ENCODE measurements at places on chromosomes 4 and X.

DNA sequence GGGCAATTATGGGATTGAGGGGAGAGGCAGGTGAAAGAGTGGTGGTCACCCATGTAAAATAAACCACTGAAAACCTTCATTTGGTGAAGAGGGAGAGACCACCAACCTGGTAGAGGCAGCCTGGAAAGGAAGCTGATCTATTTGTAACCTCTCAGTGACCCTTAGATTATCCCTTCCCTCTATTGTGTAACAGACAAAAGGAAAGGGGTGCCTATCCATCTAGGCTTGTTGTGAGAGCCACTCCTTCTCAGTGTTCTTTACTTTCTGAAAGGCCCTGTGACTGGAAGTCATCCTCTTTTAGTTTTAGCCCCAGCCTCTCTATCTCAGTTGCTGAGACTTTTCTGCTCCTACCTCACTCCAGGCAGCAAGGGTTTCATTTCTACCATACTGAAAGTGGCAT is 142.4 kb downstream of the TMEM164 start:
- no peak for DNase-seq

GRCh38 chr4:126065016-126065415 is 750.3 kb downstream of the FAT4 start:
- no peak for DNase-seq

- no peak for DNase-seq
Observed at GRCh38 chr4:11741190-11741652, 312.5 kb upstream of the HS3ST1 start.

DNA sequence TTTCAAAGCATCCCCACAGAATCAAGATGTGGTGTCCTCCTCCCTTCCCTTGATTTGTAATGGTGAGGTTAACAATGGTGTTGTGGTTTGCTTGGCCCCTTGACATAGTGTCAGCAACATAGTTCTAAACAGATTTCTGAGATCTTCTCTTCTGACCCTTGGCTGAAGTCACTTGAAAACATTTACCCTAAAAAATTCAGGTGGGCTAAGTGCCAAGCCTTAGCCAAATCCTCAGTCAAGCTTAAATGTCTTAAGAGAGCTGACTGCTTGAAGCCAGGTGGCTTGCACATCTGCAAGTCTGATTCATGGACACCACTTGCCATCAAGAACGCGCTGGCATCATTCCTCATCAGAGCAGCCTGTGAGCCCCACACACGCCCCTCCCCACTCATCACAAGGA is 173.2 kb downstream of the MGST2 start:
- no peak for DNase-seq

GRCh38 chr4:145623831-145624230 is 4.6 kb downstream of the MMAA start:
- DNase-seq = no peak

GRCh38 chrX:4239650-4240540 is 526.4 kb upstream of the PRKX start:
- DNase-seq = no peak

GRCh38 chrX:23819385-23820234 is 36.6 kb downstream of the SAT1 start:
- no peak for DNase-seq

DNA sequence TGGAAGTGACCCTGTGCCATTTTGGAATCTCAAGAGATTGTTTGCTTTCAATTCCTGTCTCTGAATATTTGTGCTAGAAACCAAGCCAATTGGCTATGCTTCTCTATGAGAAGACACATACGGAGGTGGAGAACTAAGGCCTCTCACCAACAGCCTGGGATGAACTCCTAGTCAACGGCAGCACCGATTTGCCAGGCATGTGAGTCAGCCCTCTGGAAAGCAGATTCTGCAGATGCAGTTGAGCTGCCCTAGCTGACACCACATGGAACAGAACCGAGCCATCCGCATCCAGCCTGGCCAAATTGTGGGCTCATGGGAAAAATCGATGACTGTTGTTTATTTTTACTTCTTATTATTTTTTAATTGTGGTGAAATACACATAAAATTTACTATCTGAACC is 58.2 kb upstream of the WDFY3 start:
- no peak for DNase-seq

DNA sequence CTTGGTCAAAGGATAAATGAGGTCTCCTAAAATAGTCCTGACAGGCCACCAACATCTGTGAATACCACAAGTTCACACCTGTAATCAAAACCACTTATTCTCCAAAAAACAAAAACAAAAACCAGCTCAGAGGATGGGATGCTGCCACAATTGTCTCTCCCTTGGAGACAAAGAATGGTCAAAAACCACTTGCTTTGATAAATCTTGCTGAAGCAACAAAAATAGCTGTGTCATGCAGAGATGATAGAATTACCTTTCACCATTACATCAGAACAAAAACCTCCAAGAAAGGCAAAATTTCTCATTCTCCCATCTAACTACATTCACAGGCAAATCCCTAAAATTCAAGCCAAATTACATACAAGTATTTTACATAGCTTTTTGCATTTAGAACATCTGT is 180.4 kb downstream of the MAML3 start:
- no peak for DNase-seq

DNA sequence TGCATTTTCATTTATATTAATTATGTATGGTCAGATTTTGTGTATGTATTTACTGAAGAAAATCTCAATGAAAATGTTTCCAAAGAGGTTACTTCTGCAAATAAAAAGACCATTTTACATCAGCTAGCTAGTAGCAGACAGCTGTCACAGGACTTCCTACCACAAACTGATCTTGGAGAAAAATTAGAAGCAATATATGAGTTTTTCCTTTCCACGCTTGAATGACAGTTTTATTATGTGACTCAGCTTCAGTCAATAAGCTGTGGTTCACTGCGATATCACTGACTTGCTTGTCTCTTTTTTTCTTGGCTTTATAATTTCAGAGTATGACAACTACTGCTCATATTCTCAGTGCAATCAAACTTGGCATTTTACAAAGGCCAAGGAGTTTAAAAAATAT is 787.4 kb upstream of the GALNTL6 start:
- no peak for DNase-seq

- DNase-seq = no peak
Observed at GRCh38 chrX:9873952-9874351, 87.7 kb downstream of the SHROOM2 start.

DNA sequence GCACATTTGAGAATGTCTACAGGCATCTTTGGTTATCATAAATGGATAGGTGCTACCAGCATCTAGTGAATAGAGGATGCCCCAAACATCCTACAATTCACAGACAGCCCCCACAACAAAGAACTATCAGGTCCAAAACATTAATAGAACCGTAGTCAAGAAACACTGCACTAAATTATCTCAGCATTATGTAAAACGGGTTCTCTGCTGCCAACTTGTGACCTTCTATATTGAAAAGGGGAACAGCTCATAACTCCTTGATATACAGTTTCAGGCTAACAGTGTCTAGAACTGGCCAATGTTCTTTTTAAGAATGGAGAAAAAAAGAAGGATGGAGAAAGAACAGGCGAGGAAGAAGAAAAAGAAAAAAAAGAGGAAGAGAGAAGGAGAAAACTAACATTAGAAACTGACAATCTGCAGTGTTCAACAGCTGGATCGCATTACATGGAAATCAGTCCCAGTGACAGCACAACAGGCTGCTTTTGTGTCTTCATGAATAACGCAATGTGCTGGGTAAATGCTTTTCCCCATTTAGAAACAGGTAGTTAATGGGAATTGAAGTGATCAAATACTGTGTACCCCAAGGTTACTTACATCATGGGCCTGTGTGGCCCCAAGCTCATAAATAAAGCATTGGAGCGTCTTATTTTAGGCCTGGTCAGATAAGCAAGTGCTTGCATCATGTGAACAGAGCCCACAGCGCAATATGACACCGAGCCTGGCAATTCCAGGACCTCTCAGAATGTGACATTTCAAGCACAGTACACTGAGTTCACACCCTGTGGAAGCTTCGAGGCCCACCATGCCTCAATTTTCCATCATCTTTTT is 339.5 kb downstream of the DHX15 start:
- no peak for DNase-seq

GRCh38 chr4:46390355-46391058 is 579 bp upstream of the GABRA2 start:
- DNase-seq = no peak

- no peak for DNase-seq
Observed at GRCh38 chrX:12013211-12013618, 125.1 kb upstream of the FRMPD4 start.

- no peak for DNase-seq
Observed at GRCh38 chr4:182380771-182381181, 137.6 kb downstream of the TENM3 start.

- no peak for DNase-seq
Observed at GRCh38 chr4:166658585-166658984, 575.7 kb downstream of the SPOCK3 start.

DNA sequence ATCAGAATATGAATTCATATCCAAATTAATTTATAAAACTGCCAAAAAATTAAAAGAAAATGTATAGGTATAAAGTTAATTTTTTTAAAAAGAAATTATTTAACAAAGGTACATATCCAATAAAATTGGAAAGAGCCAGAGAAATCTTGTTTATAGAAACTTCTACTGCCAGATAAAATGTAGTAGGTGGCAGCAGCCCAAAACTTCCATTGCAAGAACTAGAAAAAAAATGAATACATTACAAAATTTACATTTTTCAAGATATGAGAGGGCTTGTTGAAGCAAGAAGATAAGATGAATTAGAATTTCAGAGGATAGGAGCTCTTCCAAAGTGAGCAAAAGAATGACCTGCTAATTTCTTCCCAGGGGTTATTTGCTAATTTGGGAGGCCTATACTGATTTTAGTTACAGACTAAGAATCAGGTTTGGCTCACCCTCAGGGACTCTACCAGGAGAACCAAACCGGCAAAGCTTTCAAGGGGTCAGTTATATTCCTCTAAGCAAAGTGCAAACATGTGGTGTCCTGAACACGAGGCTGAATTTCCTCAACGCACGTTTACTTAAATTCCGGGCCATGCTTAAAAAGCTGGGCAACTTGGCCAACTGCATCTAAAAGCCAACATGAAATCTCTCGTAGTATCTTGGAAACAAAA is 17.5 kb downstream of the ANKRD50 start:
- DNase-seq = no peak

DNA sequence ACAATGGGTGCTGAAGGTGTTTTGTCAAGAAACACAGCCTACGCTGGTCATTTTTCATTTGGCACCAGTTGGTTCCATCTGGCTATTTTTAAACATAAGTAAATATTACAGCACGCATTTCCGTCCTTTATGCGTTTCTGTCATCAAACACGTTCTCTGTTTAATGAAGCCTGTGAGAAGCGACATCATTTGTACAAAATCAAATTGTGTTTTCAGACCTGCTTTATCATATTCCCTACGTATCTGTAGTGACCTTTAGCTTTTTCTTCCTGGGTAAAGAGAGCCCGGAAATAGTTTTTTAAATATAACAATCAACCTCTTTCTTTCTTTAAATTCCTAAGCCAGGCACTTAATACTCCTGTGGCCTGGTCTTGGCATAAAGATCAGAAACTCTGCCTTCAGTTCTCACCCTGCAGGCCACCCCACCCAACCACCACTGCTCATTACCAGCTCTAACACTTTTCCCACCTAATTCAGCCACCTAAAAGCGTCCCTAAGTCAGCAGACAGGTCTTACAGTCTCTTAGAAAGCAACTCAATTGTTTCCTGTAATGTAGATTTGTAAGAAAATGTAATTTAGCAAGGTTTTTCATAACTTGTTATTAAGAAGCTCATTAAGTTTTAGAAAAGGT is 30.4 kb downstream of the ACSL1 start:
- no peak for DNase-seq

- no peak for DNase-seq
Observed at GRCh38 chrX:87525771-87526229, 8.2 kb downstream of the KLHL4 start.

GRCh38 chr4:146742416-146742815 is 103.7 kb downstream of the POU4F2 start:
- no peak for DNase-seq

DNA sequence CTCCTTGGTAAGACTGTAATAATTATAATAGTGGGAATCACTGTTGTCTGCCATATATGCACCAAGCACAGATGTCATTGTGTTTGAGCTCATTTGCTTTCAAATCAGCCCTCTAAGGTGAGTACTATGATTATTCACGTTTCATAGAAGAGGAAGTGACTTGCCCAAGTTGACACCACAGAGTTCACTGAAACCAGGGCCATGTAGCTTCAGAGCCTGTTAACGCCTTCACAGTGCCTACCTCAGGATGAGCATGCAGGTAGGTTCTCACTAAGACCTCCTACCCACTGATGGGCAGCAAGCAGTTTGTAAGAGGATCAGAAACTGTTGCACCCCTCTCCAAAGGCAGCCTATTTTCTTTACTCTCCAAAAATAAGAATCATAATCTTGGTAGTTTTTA is 27.4 kb downstream of the TMPRSS11A start:
- DNase-seq = no peak

All from NCI-H1694 treated with DMSO at 0.1 percent for 48 hours (cell line).